ENCODE measurements at places on chromosomes 13 and 19. TPM values are rescaled to one million over a fixed set of nuclear protein-coding genes. Genes with fewer than 3 reads are reported as not detected.

C19orf18 gene
- 0.21 TPM for total RNA-seq

CELF5 gene
- total RNA-seq, result not detected

SPC24 gene
- 0.10 TPM for total RNA-seq

ZNF471 gene
- 1.2 TPM for total RNA-seq

SMIM17 gene
- total RNA-seq, result not detected

COL4A2 gene
- 0.21 TPM for total RNA-seq

MCOLN1 gene
- 7.9 TPM for total RNA-seq

GSX1 gene
- total RNA-seq, result not detected

RASIP1 gene
- total RNA-seq, result 0.10 TPM

TEX26 gene
- total RNA-seq, result not detected

LGALS16 gene
- not detected for total RNA-seq

CGB3 gene
- total RNA-seq, result not detected

RASGRP4 gene
- total RNA-seq, result 19.3 TPM

KLF1 gene
- total RNA-seq, result not detected

FXYD7 gene
- total RNA-seq, result 1.4 TPM

ITM2B gene
- total RNA-seq, result 550 TPM

FCAR gene
- 91.3 TPM for total RNA-seq

LILRB3 gene
- 51.4 TPM for total RNA-seq

RAB3A gene
- 3.8 TPM for total RNA-seq

KLK4 gene
- 0.21 TPM for total RNA-seq

TMEM59L gene
- total RNA-seq, result not detected

ZNF444 gene
- total RNA-seq, result 4.1 TPM

UGGT2 gene
- total RNA-seq, result 4.3 TPM

PPM1N gene
- total RNA-seq, result 4.3 TPM

ZNF540 gene
- total RNA-seq, result 7.5 TPM

IL11 gene
- 0.10 TPM for total RNA-seq

KIRREL2 gene
- 0.10 TPM for total RNA-seq

SULT2A1 gene
- total RNA-seq, result not detected

SBSN gene
- not detected for total RNA-seq

ZNF829 gene
- total RNA-seq, result 3.9 TPM

SYCN gene
- not detected for total RNA-seq

URAD gene
- total RNA-seq, result not detected

WIZ gene
- total RNA-seq, result 3.6 TPM

FFAR1 gene
- 1.9 TPM for total RNA-seq

LHFPL6 gene
- total RNA-seq, result 0.31 TPM

C3 gene
- 3.1 TPM for total RNA-seq

LILRA1 gene
- 18.5 TPM for total RNA-seq

ZNF534 gene
- total RNA-seq, result 0.10 TPM

SMARCA4 gene
- 36.0 TPM for total RNA-seq

MLNR gene
- not detected for total RNA-seq

C5AR1 gene
- total RNA-seq, result 92.2 TPM

TMEM143 gene
- total RNA-seq, result 3.4 TPM

FBN3 gene
- total RNA-seq, result not detected

All from mononuclear cell (primary cell).